ENCODE measurements at places on chromosomes 1 and 21.

DNA sequence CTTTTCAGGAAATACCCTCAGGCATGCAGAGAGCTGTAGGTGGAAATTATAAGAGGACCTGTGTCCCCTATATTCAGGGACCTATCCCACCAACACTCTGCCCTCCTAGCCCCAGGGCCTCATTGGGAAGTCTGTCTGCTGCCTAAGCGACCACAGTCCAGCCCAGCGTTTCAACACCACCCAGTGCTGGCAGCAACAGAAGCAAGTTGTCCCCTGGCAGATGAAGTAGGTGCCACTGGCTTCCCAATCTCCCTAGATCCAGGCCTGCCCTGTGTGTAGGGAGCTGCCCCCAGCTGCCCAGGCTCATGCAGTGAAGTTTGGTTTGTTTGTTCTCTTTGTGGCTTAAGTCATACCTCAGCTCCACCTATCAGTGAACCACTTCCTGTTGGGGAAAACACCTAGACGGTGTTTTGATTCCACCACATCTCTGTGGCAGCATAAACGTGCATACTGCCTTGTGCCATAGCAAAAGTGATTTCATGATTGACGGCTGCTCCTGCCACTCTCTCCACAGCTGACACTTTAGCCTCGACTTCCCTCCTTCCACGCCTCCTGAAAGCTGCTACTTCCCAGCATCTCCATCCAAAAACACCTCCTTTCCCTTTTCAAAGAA lies 8.1 kb upstream of the LEFTY1 start:
- DNase-seq = no peak

- DNase-seq = no peak
Observed at GRCh38 chr1:214451596-214451995, 99.8 kb downstream of the PTPN14 start.

- no peak for DNase-seq
Observed at GRCh38 chr1:1359308-1359663, 931 bp upstream of the MXRA8 start.

DNA sequence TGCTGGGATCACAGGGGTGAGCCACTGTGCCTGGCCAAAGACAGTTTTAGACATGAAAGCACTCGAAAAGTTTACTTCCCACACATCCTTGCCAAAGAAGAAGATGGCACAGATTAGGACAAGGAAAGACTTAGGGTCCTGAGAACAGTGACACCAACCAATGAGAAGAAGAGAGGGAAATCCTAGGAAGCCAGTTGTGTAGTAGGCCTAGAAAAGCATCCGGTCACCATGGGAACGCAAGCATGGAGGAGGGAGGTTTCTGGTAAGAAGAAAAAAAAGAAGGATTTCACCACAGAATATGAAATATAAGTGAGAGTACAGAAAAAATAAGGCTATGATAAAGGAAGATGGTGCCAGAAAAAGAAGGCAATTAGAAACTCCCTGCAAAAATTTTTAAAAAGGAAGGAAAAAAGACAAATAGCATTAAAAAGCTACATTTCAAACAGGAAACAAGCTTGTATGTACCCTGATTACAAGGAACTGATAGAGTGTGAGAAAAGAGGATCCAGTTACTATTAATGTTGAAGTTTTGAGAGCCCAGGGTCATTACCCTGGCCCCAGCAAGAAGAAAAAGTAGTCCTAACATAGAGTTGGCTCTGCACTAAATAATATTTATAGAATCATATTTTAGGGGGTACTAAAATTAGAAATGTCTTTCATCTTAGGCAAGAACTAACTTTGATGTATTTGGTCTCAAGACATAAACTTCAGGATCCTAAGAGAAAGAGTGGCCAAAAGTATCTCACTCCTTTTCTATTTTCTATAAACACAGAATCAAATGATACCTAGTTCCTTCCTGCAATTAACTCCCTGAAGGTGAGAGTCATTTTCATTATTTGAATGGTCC lies 16.1 kb downstream of the DIPK1A start:
- no peak for DNase-seq

DNA sequence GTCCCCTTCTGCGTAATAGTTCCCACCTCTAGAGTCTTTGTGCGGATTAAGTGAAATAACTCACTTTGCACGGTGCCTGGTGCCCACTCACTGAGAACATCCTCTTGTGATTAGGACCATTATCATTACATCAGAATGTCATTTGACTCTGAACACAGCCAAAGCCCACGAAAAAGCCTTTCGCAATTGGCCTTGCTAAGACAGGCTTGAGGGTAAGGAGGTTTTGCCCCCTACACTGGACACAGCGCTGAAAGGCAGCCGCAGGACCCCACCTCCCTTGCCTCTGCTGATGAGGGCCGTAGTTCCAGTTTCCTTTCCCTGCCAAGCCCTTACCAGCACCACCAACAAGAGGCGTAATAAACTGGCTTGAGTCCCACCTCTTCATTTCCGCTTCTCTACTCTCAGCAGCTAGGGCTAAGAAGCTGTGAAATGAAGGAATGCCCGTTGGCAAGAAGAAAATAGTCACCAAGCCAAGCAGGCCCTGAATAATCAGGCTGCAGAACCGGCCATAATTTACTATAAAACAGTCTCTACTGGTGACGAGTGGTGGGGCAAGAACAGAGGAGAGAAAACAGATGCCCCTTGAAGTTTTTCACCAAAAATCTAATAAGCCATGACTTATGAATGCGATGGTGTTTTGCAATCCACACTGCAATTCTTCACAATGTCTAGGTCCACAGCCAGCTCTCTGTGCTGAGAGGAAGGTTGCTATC lies 53.1 kb downstream of the SH3GLB1 start:
- DNase-seq = no peak

DNA sequence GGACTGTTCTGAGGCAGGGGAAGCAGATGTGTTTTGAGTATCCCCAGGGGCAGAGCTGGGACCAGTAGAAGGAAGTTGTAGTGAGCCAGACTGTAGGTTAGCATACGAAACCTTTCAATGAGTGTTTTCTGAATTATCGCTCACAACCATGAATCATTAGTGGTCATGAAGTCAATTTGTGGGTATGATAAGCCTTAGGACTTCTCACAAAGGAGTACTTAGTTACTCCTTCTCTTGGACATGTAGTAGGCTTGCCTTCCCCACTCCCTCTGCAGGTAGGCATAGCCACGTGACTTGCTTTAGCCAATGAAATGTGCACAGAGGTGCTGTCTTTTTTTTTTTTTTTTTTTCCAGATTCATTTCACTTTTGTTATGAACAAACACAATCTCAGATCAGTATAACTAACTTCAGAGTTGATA lies 23.9 kb upstream of the FAAH start:
- DNase-seq = no peak

- no peak for DNase-seq
Observed at GRCh38 chr21:27201197-27201596, 234.3 kb upstream of the ADAMTS5 start.

- no peak for DNase-seq
Observed at GRCh38 chr1:230930986-230931385, 47.7 kb downstream of the TTC13 start.

DNA sequence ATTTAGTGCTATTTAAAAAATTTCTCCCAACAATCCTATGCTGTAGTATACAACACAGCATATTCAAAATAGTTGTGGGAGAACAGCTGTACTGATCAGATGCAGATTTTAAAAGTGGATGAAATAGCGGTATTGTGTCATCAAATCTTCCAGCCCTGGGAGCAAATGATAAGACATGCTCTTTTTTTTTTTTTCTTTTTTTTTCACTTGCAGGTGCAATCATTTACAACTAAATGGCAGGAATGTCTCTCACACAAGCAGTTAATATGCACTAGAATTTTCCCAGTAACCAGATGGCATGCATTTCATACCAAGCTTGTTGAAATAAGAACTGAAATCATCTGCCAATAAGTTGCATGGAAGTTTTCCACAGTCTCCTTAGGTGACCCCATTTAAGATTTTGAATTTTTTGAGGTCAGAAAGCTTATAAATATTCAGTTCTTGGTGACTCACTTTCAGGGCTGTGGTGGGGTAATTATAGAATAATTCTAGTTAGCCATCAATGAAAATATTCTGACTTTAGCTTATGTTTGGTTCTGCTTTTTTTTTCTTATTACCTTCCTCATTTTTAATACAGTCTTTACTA lies 623.9 kb upstream of the NR5A2 start:
- DNase-seq = no peak

DNA sequence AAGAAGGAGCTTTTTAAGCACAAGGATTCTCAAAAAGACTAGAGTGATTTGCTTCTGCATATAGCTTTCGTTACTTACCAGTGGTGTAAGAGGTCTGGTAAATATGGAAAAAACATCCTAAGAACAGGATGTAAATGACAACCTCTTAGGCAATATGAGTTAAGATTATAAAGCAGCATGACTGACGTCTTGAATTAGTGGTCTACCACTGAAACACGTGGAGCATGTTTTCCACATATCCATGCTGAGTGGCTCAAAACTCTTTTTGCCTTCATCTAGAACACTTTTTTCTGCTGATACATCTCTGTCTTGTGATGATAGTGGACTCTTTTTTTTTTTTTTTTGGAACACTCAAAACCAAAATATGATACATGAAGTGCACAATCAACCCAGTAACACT lies 44.6 kb downstream of the RCAN1 start:
- no peak for DNase-seq

DNA sequence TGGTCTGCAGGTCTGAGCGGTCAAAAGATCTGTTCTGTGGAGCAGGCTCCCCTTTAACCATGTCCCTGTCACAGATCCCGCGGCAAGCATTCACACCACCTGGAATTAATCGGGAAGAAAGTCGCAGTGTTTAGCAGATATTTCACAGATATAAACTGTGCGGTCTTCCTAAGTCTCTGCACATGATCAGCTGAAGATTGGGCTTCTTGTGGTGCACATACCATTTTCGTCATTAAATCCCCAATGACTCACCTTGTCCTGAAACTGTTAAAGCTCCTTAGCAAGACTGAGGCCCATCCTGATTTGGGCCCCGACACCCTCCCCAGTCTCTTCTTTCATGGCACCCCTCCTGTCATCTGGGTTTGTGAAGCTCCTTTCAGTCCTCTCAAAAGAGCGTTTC lies 158.8 kb downstream of the KIF26B start:
- no peak for DNase-seq
